ENCODE measurements at places on chromosomes 6 and 20. TPM values are rescaled to one million over a fixed set of nuclear protein-coding genes. Genes with fewer than 3 reads are reported as not detected.

- H3K27me3 ChIP-seq = no peaks in the 10 kb centered on the region
- no peaks in the 10 kb centered on the region for H3K4me1 ChIP-seq
- H3K36me3 ChIP-seq = no peaks in the 10 kb centered on the region
Observed at GRCh38 chr6:14083262-14083661, 34.3 kb upstream of the CD83 start.

SEL1L2 gene
- not detected for total RNA-seq

DNA sequence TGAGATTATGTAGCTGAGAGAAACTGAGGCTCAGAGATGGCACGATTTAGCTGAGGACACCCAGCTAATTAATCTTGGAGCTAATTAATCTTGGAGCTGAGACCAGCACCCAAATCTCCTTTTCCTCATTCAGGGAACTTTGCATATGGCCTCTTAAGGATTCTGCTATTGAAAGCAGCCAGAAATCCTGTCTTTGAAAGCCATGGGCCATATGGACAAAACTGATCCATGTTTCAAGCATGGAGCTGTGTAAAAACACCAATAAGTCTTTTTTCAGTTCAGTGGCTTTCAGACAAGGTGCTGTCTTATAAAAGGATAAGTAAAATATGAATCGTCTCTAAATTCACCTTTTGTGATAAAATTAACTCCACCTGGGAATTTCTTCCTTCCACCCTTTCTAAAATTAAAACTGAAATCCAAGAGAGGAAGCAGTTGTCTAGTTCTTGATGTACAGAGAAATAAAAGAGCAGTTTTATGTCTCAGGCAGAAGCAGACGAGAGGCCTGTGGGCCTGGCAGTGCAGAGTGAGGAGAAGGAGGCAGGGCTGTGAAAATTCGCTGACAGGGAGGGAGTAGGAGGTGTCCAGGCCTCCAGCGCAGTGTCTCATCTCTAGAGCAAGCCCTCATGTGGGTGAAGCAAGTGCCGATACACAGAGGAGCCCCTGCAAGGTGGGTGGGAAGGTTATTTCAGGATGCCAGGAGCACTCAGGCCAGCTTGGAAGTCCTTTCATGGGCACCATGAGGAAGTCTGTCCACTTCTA is 266.9 kb downstream of the UST start:
- H3K4me1 ChIP-seq = no peaks in the 10 kb centered on the region
- no peaks in the 10 kb centered on the region for H3K27me3 ChIP-seq

DNA sequence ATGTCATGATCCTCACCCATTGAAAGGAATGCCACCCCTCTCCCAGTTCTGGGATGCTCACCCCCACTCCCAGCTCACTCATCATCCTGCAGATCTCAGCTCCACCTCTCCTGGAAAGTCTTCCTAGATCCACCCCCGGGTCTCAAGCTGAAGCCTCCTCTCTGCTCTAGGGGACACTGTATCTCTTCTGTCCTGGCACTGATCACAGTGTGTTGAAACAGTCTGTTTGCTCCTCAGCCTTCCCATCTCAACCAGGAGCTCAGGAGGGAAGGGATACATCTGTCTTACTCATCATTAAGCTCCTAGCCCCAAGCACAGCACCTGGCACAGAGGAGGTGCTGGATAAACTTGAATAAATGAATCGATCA is 80.1 kb downstream of the MRPL14 start:
- no peaks in the 10 kb centered on the region for H3K36me3 ChIP-seq
- H3K27me3 ChIP-seq = no peaks in the 10 kb centered on the region
- H3K4me1 ChIP-seq = peaks cover 28% of the 10 kb centered on the region
- no peak overlapping the region for H3K4me3 ChIP-seq
- DNase-seq = no peak
- H3K27ac ChIP-seq = no peak overlapping the region

GRCh38 chr6:161351858-161352257 is 78.0 kb upstream of the AGPAT4 start:
- no peak for DNase-seq
- no peaks in the 10 kb centered on the region for H3K27me3 ChIP-seq
- no peak overlapping the region for H3K4me3 ChIP-seq
- H3K4me1 ChIP-seq = no peaks in the 10 kb centered on the region

SLC17A3 gene
- total RNA-seq = not detected

Data from transverse colon (tissue), 4 donors.